ENCODE measurements at places on chromosomes 3 and 15.

DNA sequence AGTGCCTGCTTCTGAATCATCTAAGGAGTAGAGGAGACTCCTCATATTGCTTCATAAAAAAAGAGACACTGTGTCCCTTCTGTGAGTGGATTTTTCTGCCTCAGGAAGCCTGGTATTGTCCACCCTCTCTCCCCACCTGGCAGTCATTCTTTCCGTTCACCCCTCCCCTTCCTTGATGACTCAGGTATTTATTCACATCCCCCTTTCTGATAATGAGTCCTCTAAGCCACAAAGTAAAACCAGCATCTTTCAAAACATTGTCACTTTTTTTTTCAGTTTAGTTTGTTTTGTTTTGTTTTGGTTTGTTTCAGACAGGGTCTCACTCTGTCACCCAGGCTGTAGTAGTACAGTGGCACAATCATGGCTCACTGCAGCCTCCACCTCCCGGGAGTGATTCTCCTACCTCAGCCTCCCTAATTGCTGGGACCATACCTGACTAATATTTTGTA lies 65.2 kb upstream of the UBE2E1 start:
- DNase-seq = no peak

DNA sequence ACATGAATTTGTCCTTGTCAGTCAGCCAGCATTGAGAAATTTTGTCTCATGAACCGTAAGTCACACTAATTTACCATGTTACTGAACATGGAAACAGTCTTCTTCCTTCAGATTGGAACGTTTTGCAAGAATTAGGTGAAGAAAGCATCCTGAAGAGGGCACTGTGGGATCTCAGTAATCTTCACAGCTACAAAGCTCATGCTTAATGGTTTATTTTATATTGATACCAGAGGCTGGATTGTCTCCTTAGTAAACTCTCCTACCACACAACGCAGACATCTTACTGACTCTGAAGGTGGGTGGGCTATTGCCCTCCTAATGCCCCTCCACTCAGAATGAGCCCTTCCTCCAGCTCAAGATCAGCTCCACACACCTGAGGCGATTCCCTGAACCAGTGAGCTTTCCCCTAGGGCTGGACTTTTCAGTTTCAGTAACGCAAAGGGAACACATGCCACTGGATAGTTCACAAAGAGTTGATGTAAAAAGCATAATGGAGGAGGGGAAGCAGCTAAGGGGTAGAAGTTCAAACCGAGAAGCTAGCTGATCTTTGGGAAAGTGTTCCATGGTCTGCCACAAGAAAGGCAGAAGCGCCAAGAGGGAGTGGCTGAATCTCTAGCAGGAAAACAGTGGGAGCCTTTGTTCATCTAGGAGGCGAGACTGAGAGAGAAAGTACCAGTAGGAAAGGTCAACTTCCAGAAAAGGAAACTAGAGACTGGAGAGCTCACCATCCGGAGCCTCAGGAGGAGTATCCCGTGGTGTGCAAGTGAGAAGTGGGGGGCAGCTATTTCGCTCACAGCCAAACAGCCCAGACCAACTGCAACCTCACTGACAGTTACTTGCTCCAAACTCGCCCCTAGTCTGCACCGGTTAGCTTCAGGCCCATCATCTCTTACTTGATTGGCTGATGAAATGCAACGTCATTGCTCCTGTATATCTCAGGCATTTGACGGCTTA lies at the start of gene SLC9C1:
SLC9C1 (minus strand) TSS at position 849 of the 954 bp plus-strand sequence. CDS start 7,425 bp downstream, outside the sequence.
- DNase-seq = peak; percentile 5

DNA sequence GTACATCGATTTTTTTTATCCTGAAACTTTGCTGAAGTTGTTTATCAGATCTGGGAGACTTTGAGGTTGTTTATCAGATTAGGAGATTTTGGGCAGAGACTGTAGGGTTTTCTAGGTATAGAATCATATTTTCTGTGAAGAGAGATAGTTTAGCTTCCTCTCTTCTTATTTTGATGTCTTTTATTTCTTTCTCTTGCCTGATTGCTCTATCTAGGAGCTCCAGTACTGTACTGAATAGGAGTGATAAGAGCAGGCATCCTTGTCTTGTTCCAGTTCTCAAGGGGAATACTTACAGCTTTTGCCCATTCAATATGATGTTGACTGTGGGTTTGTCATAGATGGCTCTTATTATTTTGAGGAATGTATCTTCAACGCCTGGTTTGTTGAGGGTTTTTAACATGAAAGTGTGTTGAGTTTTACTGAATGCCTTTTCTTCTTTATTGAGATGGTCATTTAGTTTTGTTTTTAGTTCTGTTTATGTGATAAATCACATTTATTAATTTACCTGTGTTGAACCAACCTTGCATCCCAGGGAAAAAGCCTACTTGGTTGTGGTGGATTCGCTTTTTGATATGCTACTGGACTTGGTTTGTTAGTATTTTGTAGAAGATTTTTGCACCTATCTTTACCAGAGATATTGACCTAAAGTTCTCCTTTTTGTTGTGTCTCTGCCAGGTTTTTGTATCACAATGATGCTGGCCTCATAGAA lies 14.9 kb upstream of the DNAAF4 start:
- DNase-seq = no peak

- DNase-seq = no peak
Observed at GRCh38 chr15:61016087-61016486, 213.0 kb downstream of the RORA start.

- DNase-seq = no peak
Observed at GRCh38 chr3:160265088-160265487, 39.9 kb downstream of the C3orf80 start.

GRCh38 chr15:41921167-41921566 lies 27.3 kb upstream of the SPTBN5 start:
- no peak for DNase-seq

Measured in GOT3 (cell line).